ENCODE measurements at places on chromosomes 12 and 14.

DNA sequence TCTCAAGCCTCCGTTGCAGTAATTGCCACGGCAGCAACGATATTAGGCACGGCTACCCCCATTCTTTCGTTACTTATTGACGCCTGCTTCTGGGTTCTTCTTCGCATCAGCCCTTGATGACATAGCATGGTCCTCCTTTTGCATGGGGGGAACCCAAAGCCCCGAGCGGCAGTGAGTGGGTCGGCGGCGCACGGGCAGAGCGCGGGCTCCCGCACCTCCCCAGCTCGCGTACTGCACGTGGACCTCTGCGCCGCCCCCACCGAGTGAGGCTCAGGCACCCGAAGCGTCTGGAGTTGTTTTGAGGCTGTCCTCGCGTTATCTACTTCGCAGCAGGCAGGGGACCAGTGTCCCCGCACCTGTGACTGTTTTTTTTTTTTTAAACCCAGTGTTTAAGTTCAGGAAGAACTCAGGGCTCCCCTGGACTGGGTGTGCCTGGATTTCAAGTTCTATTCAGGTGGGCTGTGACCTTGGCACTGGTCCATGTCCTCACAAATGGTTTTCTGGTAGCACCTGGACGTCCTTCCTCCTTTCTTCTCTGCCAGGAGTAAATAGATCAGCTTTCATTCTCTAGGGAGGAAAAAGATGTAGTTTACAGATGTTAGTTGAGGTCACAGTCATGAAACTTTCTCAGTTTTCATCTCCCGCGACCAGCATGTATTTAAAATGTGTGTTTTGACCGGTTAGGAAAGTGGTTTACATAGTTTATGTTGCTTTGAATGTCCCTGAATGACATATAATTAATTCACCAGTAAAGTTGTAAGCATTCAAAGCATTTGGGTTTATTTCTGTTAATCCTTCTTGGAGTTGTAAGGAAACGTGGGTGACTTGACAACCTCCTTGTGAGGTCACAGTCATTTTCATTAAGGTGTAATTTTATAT is 1.4 kb upstream of the FOXN4 start:
- no peak for DNase-seq

DNA sequence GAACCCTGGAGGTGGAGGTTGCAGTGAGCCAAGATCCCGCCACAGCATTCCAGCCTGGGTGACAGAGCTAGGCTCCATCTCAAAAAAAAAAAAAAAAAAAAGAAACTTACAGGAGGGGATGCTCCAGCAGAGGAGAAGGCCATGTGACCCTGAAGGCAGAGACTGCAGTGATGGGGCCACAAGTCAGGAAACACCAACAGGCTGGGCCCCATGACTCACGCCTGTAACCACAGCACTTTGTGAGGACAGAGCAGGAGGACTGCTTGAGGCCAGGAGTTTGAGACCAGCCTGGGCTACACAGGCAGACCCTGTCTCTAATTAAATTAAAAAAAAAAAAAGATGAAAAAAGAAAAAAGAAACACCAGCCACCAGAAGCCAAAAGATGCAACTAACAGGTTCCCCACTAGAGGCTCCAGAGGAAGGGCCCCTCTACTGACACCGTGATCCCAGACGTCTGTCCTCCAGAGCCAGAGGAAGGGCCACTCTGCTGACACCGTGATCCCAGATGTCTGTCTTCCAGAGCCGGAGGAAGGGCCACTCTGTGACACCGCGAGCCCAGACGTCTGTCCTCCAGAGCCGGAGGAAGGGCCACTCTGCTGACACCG is 9.1 kb upstream of the GLT1D1 start:
- DNase-seq = no peak

- no peak for DNase-seq
Observed at GRCh38 chr12:113134521-113134951, 1.0 kb downstream of the RASAL1 start.

DNA sequence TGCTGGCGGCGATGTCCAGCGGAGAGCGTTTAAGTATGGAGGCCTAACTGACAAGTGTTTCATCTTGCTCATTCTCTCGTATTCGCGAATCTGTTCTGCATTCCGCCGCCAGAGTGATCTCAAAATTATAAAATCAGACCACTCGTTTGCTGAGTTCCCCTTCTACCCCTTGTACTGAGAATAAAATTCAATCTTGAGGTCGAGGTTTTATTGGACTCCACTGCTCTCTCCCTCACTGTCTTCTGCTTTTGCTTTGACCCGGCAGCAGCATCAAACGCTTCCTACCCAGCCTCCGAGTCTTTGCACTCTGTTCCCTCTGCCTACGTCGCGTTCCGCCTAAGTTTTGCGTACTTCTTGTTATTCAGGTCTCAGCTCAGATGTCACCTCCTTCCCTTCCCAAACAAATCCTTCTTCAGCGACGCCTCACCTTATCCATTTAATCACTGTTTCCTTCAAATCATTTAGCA is 462 bp downstream of the KNTC1 start:
- no peak for DNase-seq

DNA sequence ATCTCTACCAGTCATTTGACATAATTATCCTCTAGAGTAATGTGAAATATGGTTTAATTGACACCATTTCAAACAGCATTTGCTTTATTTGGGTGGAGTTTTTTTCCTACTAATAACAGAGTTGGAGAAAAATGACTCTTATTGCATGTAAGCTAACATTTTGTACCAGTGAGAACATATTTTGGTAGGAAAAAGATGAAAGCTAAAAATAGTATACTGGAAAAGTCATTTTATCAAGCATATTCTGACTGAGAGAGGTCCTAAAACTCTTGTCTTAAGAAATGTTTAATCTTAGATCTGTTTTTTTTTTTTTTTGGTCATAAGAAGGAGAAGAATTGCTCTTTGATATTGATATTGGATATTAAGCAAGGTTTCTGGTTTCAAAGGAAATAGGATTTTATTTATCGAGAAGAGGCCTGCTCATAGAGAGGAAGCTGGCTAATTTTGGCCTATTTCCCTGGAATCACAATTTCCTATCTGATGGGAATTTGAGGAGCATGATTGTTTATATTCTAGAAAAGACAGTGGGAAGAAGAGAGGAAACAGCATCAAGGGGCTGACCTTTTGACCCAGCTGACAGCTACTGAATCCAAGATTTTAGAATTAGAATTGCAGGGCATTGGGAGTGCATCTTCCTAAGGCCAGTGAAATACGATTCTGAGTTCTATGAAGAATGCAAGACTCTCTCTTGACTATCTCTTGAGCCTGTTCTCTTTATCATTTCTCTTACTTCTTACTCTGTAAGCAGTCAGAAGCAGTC is 19.4 kb downstream of the OTOGL start:
- DNase-seq = no peak

DNA sequence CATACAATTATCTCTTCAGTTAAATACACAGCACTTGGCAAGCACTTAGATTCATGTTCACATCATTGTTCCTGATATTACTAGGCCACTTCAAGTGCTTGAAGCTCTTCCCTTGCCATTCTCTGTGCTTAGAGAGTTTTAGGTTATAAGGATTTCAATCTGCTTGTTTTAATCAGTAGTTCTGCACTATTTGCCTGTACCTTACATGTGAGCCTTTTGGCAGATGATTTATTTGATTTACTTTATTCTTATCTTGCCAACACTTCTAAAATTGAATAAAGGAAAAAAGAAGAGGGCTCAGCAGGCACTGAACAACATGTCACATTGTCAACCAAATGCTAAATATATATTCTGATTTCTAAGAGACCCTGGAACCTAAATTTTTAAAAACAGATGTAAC is 363.8 kb upstream of the USP15 start:
- no peak for DNase-seq

DNA sequence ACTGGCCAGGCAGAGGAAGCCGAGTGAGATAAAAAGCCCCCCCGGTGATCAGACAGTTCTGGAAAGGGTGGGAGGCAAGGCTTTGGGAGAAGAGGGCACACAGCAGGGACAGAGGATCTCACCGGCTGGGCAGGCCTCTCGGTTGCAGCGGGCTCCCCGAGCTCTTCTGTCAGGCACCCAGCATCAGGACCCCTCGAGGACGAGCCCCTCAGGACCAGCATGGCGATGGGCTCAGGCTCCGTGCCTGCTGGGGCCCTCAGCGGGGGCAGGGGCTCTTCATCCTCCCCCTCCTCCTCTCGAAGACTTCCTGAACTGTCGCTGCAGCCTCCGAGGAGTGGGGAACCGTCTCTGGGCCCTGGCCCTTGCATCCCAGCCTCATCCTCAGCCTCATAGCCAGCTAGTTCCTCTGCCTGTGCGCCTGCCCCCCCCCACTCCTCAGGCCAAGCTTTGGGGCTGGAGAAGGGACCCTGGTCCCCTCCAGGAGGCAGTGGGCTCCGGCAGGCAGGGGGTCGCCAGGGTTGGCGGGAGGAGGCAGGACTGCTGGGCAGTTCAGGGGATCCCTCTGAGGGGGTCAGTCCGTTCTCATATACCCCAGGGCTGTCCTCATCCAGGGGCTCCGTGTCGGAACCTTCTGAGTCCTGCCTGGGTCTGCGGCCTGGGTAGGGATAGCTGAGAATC is 3.4 kb upstream of the AP1G2 start:
- DNase-seq = no peak

- DNase-seq = no peak
Observed at GRCh38 chr14:94963051-94963450, 193.1 kb upstream of the GSC start.

DNA sequence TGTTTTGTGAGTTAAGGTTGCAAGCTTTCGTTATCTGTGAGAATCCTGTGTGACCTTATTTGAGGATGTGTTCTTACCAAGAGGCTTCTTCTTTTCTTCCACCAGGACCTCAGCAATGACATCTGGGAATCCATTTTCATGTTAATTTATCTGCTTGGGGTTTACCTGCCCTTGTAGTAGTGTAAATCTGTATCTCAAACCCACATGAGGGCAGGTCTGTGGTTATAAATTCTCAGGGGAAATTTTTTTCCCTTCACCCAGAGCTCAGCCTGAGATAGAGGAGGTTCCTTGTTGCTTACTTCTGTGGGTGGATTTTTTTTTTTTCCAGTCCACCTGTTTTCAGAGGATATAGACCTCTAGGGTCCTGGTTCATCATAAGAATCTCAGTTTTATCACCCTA is 70.8 kb downstream of the AKAP6 start:
- no peak for DNase-seq

All from ovary (tissue), 10 donors.